ENCODE measurements at places on chromosomes 11 and 22.

GRCh38 chr22:26435327-26436093 is 6.5 kb downstream of the ASPHD2 start:
- no peak for DNase-seq

GRCh38 chr11:115718106-115718505 is 213.9 kb upstream of the CADM1 start:
- DNase-seq, result no peak

GRCh38 chr11:95508219-95508890 is 277.4 kb upstream of the SESN3 start:
- DNase-seq, result no peak

DNA sequence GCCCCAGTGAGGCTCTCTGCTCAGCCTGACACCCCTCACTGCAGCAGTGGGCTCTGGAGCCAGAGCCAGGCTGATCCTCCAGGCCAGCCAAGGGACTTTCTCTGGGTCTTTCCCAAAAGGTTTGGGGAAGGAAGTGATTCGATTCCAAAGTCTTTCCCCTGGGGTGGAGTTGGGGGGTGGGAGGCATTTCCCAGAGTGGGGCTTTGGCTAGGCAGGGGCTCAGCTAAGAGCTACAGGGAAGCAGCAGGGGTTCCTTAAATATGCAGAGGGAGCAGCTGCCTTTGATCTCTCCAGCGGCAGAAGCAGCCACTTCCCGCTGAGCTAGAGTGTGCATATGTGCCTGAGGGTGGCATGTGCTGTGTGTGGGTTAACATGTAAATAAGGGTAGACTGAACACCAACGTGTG is 192.9 kb downstream of the INSC start:
- DNase-seq, result no peak

- no peak for DNase-seq
Measured at GRCh38 chr11:11105361-11105760, 247.5 kb upstream of the ZBED5 start.

DNA sequence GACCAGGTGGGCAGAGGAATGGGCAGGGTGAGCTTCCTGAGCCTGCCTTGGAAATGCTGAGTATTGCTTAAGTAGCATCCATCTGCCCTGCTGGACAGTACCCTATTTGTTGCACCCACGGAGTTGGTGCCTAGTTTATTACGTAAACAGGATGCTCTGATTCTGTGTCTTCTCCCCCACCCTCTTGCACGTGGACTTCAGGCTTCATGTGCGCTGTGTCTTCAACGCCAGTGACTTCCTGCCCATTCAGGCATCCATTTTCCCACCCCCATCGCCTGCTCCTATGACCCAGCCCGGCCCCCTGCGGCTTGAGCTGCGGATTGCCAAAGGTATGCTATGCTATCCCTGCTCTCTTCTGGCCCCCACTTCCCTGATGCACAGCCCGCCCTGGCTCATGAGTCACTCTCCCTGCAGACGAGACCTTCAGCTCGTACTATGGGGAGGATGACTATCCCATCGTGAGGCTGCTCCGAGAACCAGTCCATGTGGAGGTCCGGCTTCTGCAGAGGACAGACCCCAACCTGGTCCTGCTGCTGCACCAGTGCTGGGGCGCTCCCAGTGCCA is 5.7 kb downstream of the ZP1 start:
- peak; percentile 86 for DNase-seq

GRCh38 chr22:42366806-42367581 is 65.2 kb downstream of the NFAM1 start:
- DNase-seq, result no peak
